ENCODE measurements at places on chromosomes 5 and 9.

DNA sequence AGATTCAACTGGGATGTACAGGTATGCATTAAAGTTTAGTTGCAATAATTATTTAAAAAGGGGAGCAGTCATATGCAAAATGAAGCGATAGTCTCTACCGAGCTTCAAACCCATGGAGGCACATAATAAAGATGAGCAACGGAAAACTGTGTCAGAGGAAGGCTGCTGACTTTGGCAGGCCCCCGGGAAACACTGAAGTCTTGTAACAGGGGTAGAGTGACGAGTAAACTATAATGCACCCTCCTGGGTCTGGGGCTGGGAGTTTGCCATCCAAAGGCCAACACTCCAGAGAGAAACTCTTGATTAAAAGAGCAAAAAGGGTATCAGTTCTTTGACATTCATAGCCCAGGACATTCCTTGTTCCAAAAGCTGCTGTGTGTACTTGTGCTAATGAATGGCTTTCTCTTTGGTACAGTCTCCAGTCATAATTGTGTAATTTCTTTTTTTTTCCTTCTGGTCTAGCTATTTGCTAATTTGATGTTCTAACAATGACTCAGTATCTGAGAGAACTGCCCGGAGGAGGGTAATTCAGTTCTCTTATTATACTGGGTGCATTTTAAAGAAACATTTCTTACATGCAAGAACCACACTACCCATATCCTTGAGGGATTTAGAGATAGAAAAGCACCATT is 59.2 kb downstream of the TNC start:
- DNase-seq, result no peak

DNA sequence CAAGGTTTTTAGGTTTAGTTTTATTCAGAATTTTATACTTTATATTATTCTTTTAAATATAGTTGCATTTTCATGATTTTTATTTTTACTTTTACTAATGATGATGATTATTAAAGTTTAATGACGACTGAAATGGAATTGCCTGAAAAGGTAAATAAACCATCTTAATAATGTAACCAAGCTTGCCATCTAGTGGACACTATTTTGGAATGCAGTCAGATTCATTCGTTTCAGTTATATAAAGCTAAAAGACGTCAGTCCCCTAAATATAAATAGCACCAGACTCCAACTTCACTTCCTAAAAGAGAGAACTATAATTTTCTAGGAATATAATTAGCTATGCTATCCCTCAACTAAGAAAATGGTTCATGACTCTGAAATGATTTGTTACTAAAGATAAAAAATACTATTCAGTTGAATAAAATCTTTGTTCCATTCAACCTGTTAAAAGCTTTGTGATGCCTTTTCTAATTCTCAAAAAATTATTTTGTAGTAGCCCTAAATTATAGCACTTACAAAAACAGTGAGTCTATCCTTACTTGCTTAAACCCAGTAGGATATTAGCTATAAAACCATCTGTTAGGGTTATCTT is 19.9 kb downstream of the ABITRAM start:
- no peak for DNase-seq

- no peak for DNase-seq
These were observed 845.6 kb upstream of the CDH6 start for GRCh38 chr5:30347858-30348257.

DNA sequence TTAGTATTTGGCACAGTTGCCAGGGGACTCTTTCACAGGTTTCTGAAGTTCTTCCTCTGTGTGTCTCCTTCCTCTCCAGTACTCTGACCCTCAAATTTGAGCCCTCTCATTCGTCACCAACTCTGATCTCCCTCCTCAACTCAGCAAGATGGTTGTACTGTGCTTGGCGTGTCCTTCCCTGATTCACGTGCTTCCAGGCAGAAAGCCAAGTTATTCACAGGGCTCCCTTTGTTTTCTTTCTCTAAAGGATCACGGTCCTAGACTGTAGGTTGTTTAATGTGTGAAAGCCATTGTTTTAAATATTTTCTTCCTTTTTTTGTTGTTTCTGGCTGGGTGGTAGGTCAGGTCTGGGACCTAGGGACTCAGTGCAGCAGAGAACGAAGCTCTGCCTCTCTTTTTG is 142.9 kb downstream of the DMAC1 start:
- no peak for DNase-seq

- no peak for DNase-seq
These were observed 106.7 kb downstream of the SCAMP1 start for GRCh38 chr5:78467140-78467539.

DNA sequence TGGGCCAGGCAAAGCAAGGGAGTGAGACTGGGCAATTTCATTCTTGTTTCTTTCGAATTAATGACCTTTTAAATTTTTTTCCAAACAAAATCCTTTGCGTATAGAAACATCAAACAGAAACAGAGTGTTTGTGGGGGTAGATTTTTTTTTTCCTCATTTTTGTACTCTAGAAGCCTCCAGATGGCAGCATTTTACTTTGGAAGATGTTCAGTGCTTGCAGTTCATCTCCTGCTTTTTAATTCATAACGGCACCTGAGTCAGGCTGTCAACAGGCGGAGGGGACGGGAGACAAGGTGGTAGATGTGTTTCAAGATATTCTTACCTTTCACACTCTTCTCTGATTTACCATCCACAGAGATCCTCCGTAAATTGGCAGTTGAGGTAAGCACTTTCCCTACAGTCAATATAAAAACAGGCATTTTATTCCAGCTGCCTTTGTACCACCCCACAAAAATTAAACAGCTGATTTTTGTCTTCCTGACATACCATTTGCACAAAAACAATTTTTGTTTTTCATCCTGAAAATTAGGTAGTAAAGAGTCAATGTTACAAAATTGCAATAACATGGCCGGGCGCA is 99.5 kb upstream of the FBXL17 start:
- peak; percentile 6 for DNase-seq

DNA sequence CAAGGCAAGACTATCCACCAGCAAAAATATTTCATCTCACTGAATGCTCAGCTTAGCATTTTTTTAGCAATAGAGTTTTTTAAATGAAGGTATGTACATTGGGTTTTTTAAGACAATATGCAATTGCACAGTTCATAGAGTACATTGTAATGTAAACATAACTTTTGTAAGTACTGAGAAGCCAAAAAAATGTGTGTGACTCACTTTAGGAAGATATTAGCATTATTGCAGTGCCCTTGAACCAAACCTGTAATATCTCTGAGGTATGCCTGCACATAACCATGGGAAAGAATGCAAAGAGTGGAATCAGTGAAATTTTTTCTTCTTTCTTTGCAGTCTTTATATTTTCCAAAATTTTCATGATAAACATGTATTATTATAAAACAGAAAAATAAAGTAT is 1533.3 kb upstream of the WWC1 start:
- no peak for DNase-seq

DNA sequence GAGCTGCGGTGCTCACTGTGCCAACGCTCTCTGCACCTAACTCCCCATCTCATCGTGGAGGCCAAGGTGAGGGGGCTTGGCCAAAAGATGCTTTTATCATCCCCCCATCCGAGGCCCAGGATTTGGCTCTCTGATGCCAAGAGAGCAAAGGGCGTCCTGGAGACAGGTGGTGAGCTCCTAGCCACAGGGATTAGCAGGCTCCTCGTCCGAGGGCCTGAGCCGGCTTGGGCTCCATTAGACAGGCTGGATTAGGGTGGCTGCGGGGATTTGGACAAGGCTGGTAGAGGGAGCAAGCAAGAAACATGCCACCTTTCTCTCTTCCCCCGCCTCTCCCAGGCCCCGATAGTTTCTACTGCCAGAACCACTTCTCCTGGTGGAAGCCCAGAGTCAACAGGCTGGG is 1.0 kb upstream of the GRM6 start:
- DNase-seq, result no peak

GRCh38 chr5:78482948-78483347 is 122.5 kb downstream of the SCAMP1 start:
- no peak for DNase-seq

DNA sequence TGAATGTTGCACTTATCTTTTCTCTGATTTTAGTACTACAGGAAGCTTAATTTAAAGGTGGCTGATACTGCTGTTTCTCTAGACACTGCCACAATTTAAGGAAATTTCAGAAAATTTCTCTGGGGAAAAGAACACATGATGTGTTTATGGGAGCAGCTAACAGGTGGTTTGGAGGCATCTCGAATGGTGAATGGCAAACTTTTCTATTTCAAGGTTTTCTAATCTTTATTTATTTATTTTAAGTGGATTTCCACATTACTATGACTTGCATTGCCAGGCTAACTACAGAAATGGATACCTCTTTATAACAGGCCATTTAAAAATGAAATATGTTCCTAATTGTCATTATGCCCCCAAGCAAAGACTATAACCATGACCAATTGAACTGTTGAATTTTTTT is 50.4 kb downstream of the PDE6A start:
- no peak for DNase-seq

GRCh38 chr9:136665704-136666371 is 3.1 kb downstream of the EGFL7 start:
- DNase-seq, result peak; percentile 95

Measured in 8988T (cell line).